Stimulated activated memory B cell treated with anti-CD40 and anti-IgM and Interleukin-4, amounts not matched to agents 10 μg/mL and 1 μg/mL and 100 μg/mL, for 72 hours (primary cell): ENCODE measurements at places on chromosomes 6 and 20.

GRCh38 chr6:109891924-109892323 lies 86.2 kb upstream of the GPR6 start:
- H3K4me3 ChIP-seq = no peak overlapping the region
- ATAC-seq = no peak
- H3K4me1 ChIP-seq = peaks cover 43% of the 10 kb centered on the region
- H3K27me3 ChIP-seq = no peaks in the 10 kb centered on the region
- H3K36me3 ChIP-seq = peaks cover 6% of the 10 kb centered on the region

DNA sequence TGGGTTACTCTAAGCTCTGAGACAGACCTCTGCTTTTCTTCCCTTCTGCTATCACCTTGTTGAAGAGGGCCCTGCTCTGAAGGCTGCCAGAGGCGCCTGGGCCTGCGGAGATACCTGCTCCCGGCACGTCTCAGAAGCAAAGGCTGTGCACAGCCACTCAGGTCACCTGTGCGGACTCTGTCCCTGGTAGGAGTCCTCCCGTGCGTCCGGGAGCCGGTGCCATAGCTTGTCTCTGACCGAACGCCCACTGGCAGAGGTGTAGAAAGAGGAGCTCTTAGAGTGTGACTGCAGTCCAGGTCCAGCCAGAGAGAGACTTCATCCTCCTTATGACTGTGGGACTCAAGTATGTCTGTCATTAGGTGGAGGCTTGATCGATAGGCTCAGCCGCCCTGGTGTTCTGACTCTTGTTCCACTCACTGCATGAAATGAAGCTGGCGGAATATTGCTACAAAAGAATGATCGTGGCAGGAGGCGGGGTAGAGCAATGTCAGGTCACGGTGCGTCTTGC lies 51.0 kb upstream of the UNC93A start:
- no peak overlapping the region for H3K4me3 ChIP-seq
- H3K36me3 ChIP-seq = no peaks in the 10 kb centered on the region
- ATAC-seq = no peak
- no peak overlapping the region for H3K27ac ChIP-seq
- peaks cover 7% of the 10 kb centered on the region for H3K4me1 ChIP-seq
- peaks cover 31% of the 10 kb centered on the region for H3K27me3 ChIP-seq

- H3K4me3 ChIP-seq = no peak overlapping the region
- H3K27ac ChIP-seq = no peak overlapping the region
- H3K36me3 ChIP-seq = no peaks in the 10 kb centered on the region
- ATAC-seq = no peak
- peaks cover 65% of the 10 kb centered on the region for H3K27me3 ChIP-seq
Measured at GRCh38 chr6:30942338-30943060, 1.7 kb downstream of the MUCL3 start.

GRCh38 chr6:96014846-96015517 lies 792 bp upstream of the FUT9 start:
- H3K27ac ChIP-seq = no peak overlapping the region

DNA sequence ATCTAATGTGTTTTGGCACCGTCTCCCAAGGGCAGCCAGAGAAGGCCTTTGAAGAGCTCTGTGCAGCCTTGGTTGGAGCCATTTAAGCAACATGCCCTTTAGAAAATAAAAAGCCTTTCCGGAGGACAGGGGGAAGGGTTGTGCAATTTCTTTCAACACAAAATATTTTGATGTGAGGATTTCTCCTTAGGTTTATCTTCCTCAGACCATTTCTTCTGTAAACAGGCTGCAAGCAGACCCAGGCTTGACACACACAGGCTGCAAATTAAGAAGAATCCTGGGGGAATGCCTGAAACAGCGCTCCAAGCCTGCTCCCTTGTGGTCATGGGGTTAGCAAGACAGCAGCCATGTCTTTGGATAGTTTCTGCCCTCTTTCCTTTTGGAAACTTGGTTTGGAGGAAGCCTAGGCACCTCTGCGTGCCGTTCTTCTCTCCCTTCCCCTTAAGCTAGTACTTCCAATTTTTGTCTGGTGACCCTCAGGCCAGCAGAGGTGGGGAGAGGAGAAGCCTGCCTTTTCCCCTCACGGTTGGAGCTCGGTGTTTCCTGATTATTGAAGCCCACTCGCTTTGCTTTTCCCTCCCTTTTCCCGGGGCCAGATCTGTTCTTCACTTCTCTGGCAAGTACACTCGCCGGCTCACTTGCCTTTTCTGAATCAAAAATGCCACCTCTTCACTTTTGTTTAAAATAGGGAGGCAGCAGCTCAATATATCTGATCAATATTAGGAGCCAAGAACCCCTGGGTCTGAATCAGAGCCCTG lies 39.6 kb upstream of the NOX3 start:
- H3K36me3 ChIP-seq = no peaks in the 10 kb centered on the region
- peaks cover 15% of the 10 kb centered on the region for H3K4me1 ChIP-seq
- no peak for ATAC-seq
- no peak overlapping the region for H3K4me3 ChIP-seq
- H3K27ac ChIP-seq = no peak overlapping the region
- no peaks in the 10 kb centered on the region for H3K27me3 ChIP-seq

DNA sequence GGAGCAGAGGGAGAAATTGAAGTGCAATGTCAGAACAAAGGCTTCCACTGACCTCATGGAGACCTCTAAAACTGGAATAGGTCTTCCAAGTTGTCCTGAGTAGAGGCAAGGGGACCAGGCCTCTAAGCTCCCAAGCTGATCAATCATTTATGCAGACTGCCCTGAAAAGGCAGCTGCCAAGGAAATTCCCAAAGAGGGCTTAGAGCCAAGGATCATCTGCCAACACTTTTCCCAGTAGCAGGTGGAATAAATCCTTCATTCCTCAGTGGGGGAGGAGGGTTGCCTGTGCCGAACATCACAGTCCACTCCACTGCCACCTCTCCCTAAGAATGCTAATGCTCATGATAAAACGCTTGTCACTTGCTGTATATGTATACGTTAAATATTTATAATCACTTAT lies 29.3 kb upstream of the RALY start:
- peaks cover 17% of the 10 kb centered on the region for H3K27me3 ChIP-seq
- H3K4me3 ChIP-seq = no peak overlapping the region
- H3K4me1 ChIP-seq = no peaks in the 10 kb centered on the region
- ATAC-seq = no peak
- no peaks in the 10 kb centered on the region for H3K36me3 ChIP-seq
- no peak overlapping the region for H3K27ac ChIP-seq

DNA sequence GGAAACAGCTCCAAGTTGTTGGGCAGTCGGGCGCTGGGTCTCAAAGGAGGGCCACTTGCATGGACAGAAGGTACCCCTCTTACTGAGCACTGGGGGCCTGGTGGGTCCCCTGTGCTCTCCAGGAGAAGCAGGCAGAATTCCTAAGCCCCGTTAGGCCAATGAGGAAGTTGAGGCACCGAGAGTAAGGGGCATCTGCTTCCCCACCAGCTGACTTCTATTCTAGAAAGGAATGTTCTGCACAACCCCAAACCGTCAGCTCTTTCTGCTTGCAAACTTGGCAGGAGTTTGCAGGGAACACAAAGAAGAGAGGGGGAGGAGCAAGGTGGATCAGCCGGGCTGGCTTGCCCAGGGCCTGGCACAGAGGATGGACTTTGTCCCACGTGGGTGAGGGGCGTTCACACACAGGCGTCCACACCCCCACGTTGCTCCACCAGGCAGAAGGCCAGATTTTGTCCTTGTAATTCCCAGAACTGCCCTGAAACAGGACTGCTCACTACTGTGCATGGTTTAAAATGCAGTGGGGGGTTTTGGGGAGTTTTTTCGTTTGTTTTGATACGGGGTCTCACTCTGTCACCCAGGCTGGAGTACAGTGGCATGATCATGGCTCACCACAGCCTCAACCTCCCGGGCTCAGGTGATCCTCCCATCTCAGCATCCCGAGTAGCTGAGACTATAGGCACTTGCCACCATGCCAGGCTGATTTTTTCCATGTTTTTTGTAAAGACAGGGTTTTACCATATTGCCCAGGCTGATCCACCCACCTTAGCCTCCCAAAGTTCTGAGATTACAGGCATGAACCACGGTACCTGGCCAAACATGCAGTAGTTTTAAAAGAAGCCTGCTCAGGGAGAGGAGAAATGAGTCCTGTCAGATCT lies 93.3 kb downstream of the SNX5 start:
- ATAC-seq = no peak
- H3K27me3 ChIP-seq = peaks cover 21% of the 10 kb centered on the region
- no peaks in the 10 kb centered on the region for H3K36me3 ChIP-seq
- peaks cover 52% of the 10 kb centered on the region for H3K4me1 ChIP-seq

DNA sequence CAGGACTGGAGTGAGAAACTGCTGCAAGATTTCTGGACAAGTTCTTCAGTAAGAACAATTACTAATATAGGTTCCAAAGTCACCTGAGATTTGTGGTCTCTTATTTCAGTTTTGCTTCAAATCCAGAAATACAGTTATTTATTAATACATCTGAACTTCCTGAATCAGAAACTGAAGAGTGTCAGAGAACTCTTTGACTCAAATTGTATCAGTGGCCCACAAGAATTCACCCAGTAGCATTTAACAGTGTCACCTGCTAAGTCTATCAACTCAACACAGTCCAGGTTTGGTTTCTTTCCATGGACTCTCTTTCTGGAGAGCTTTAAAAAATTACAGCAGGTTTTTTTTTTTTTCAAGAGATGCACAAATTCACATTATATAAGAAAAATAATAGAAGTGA lies 18.8 kb upstream of the NHSL1 start:
- no peaks in the 10 kb centered on the region for H3K4me1 ChIP-seq
- H3K27ac ChIP-seq = no peak overlapping the region
- H3K27me3 ChIP-seq = peaks cover 54% of the 10 kb centered on the region
- ATAC-seq = no peak
- no peak overlapping the region for H3K4me3 ChIP-seq

- peaks cover 18% of the 10 kb centered on the region for H3K36me3 ChIP-seq
- no peaks in the 10 kb centered on the region for H3K27me3 ChIP-seq
- H3K27ac ChIP-seq = peak overlapping the region; percentile 97
- peak overlapping the region; percentile 79 for H3K4me3 ChIP-seq
Measured at GRCh38 chr20:50799176-50799889, 4.5 kb downstream of the BCAS4 start.

GRCh38 chr20:11492386-11492785 lies 425.3 kb upstream of the BTBD3 start:
- no peaks in the 10 kb centered on the region for H3K27me3 ChIP-seq
- ATAC-seq = no peak
- no peak overlapping the region for H3K27ac ChIP-seq
- no peak overlapping the region for H3K4me3 ChIP-seq

DNA sequence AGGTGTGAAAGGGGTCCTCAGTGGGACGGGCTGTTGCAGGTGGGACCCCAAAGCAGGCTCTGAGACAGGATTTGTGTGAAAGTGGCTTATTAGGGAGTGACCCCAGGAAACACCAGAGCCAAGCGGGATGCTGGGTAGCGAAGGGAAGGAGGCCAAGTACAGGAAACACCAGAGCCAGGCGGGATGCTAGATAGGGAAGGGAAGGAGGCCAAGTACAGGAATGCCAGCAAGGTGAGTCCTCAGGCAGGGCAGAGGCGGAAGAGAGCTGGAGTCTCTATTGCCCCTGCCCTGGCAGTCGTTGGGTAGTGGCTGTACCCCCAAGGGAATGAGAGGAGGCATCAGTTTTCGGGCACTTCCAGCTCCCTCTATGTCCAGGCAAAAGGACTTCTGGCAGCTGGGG lies 30.5 kb upstream of the TGM2 start:
- no peak for ATAC-seq
- H3K27ac ChIP-seq = peak overlapping the region; percentile 91
- peaks cover 12% of the 10 kb centered on the region for H3K27me3 ChIP-seq
- H3K4me1 ChIP-seq = peaks cover 43% of the 10 kb centered on the region
- H3K4me3 ChIP-seq = no peak overlapping the region
- peaks cover 11% of the 10 kb centered on the region for H3K36me3 ChIP-seq

DNA sequence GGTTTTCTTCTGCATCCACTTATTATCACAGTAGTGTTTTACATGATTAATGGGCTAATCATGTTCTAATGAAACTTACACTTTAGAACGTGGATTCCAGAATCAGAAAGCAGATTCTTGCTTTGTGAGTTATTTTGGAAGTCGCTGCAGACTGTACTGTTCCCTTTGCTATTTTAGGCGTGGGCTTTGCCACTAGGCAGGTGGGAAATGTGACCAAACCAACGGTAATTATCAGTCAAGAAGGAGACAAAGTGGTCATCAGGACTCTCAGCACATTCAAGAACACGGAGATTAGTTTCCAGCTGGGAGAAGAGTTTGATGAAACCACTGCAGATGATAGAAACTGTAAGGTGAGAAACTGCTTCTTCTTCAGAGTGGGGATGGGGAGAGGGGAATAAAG lies 598 bp downstream of the FABP7 start:
- ATAC-seq = no peak
- H3K4me1 ChIP-seq = no peaks in the 10 kb centered on the region
- peaks cover 8% of the 10 kb centered on the region for H3K27me3 ChIP-seq

DNA sequence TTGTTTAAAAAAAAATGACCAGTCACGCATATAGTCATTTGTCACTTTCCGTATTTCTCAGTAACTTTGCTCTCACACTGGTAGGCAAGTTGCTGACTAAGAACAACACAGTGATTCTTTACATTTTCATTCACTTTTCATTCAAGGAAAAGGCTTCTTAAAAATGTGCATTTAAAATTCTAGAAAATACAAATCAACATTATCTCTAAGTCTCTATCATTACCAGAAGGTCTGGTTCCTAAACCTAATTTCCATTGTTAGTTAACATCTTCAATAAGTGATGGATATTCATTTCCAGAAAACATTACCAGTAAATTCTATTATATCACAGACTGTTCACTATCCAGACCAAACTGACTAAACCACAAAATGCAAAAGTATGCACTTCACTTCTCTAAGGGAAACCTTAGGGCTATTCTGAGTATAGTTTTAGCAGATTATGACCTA lies 115.3 kb downstream of the AHI1 start:
- H3K4me3 ChIP-seq = no peak overlapping the region
- H3K27ac ChIP-seq = no peak overlapping the region
- H3K4me1 ChIP-seq = no peaks in the 10 kb centered on the region
- H3K27me3 ChIP-seq = no peaks in the 10 kb centered on the region

- peaks cover 45% of the 10 kb centered on the region for H3K27me3 ChIP-seq
- H3K36me3 ChIP-seq = no peaks in the 10 kb centered on the region
- no peak for ATAC-seq
- H3K4me3 ChIP-seq = no peak overlapping the region
- H3K4me1 ChIP-seq = no peaks in the 10 kb centered on the region
Measured at GRCh38 chr6:18561037-18561750, 174.0 kb downstream of the RNF144B start.

DNA sequence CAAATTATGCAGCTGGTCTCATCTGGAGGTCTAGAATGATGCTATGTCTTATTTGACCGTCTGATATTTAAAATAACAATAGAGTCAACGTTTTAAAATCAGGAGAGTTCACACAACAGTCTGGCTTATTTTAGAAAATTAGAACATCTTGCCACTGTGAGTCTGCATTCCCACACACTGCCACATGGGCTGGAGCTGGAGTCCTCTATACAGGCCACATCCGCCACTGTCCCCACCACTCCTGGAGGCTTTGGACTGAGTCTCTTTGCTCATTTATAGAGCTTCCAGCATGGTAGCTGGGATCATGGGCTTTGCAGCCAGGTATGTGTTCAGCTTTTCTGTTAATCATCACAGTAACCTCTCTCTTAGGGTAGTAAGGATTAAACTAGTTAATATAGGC lies 68.8 kb upstream of the ZNFX1 start:
- ATAC-seq = no peak
- no peak overlapping the region for H3K4me3 ChIP-seq
- H3K27ac ChIP-seq = no peak overlapping the region
- H3K27me3 ChIP-seq = peaks cover 44% of the 10 kb centered on the region

- peaks cover 15% of the 10 kb centered on the region for H3K27me3 ChIP-seq
- H3K27ac ChIP-seq = no peak overlapping the region
- H3K4me1 ChIP-seq = no peaks in the 10 kb centered on the region
- no peak for ATAC-seq
- peaks cover 3% of the 10 kb centered on the region for H3K36me3 ChIP-seq
- no peak overlapping the region for H3K4me3 ChIP-seq
Measured at GRCh38 chr6:151534576-151534975, 40.8 kb downstream of the CCDC170 start.

- H3K4me3 ChIP-seq = no peak overlapping the region
- H3K27ac ChIP-seq = no peak overlapping the region
- H3K36me3 ChIP-seq = no peaks in the 10 kb centered on the region
- H3K27me3 ChIP-seq = no peaks in the 10 kb centered on the region
Measured at GRCh38 chr6:121731381-121731780, 295.9 kb downstream of the GJA1 start.
